Bladder microvascular endothelial cell (primary cell): ENCODE measurements at places on chromosomes 16 and 17. TPM values are rescaled to one million over a fixed set of nuclear protein-coding genes. Genes with fewer than 3 reads are reported as not detected.

Gene PRR35
- not detected in 2 replicates for total RNA-seq

Gene CCR7
- 0.06 and 0.16 TPM in 2 replicates for total RNA-seq

Gene GJC1
- total RNA-seq: 8.1 and 12.6 TPM in 2 replicates

Gene TPSB2
- not detected in 2 replicates for total RNA-seq

Gene PTGES3L
- total RNA-seq: 0.06 and 0.16 TPM in 2 replicates

Gene HS3ST3A1
- 0.31 TPM in 1 of 2 replicates, not detected in the other for total RNA-seq

Gene SLC5A11
- not detected in 2 replicates for total RNA-seq

Gene CES1
- total RNA-seq: 0.16 TPM in 1 of 2 replicates, not detected in the other

Gene CES5A
- total RNA-seq: not detected in 2 replicates

Gene HMOX2
- total RNA-seq: 91.6 and 197 TPM in 2 replicates

Gene RSPRY1
- 32.9 and 67.9 TPM in 2 replicates for total RNA-seq
